ENCODE measurements at places on chromosomes 2 and 18. TPM values are rescaled to one million over a fixed set of nuclear protein-coding genes. Genes with fewer than 3 reads are reported as not detected.

ITGA4 gene
- 84.8 TPM for total RNA-seq

ATP8B1 gene
- 10.6 TPM for total RNA-seq

GAL3ST2 gene
- total RNA-seq, result 0.09 TPM

IFIH1 gene
- total RNA-seq, result 3.2 TPM

CRYGB gene
- total RNA-seq, result not detected

ASB18 gene
- not detected for total RNA-seq

SMYD5 gene
- 13.9 TPM for total RNA-seq

SLC4A3 gene
- 2.0 TPM for total RNA-seq

CYTIP gene
- total RNA-seq, result 0.16 TPM

ASXL2 gene
- total RNA-seq, result 7.4 TPM

DNAJC5G gene
- total RNA-seq, result not detected

TNFAIP6 gene
- total RNA-seq, result 37.2 TPM

YWHAQ gene
- 317 TPM for total RNA-seq

DYNAP gene
- not detected for total RNA-seq

NLRC4 gene
- total RNA-seq, result not detected

ORMDL1 gene
- 34.0 TPM for total RNA-seq

SGPP2 gene
- under 0.01 TPM for total RNA-seq

MAP3K2 gene
- 15.9 TPM for total RNA-seq

C2orf66 gene
- total RNA-seq, result under 0.01 TPM

LDLRAD4 gene
- total RNA-seq, result 0.16 TPM

CPLX4 gene
- not detected for total RNA-seq

MYO5B gene
- 0.17 TPM for total RNA-seq

SNORC gene
- total RNA-seq, result 0.79 TPM

NPPC gene
- total RNA-seq, result 0.16 TPM

DYSF gene
- not detected for total RNA-seq

ARHGEF4 gene
- total RNA-seq, result 2.2 TPM

GCG gene
- not detected for total RNA-seq

POTEJ gene
- not detected for total RNA-seq

FBLN7 gene
- total RNA-seq, result 0.47 TPM

ZAP70 gene
- total RNA-seq, result 0.16 TPM

BOLL gene
- total RNA-seq, result not detected

CCDC150 gene
- total RNA-seq, result 5.2 TPM

SULT1C4 gene
- not detected for total RNA-seq

CIB4 gene
- not detected for total RNA-seq

NDUFS1 gene
- 123 TPM for total RNA-seq

SETBP1 gene
- 5.2 TPM for total RNA-seq

WNT10A gene
- not detected for total RNA-seq

BMP10 gene
- total RNA-seq, result not detected

POTEC gene
- not detected for total RNA-seq

PDE1A gene
- total RNA-seq, result 27.9 TPM

PROM2 gene
- total RNA-seq, result 1.1 TPM

ZNG1B gene
- 95.2 TPM for total RNA-seq

PMAIP1 gene
- total RNA-seq, result 2.4 TPM

VIT gene
- total RNA-seq, result 10.0 TPM

ALPP gene
- total RNA-seq, result not detected

ZC3H15 gene
- 63.8 TPM for total RNA-seq

POMC gene
- not detected for total RNA-seq

OXER1 gene
- total RNA-seq, result under 0.01 TPM

ABCG8 gene
- not detected for total RNA-seq

Measured in bronchial smooth muscle cell (primary cell).